ENCODE measurements at places on chromosomes 1 and 21. TPM values are rescaled to one million over a fixed set of nuclear protein-coding genes. Genes with fewer than 3 reads are reported as not detected.

PUM1 gene
- 68.8 TPM for total RNA-seq

DNA sequence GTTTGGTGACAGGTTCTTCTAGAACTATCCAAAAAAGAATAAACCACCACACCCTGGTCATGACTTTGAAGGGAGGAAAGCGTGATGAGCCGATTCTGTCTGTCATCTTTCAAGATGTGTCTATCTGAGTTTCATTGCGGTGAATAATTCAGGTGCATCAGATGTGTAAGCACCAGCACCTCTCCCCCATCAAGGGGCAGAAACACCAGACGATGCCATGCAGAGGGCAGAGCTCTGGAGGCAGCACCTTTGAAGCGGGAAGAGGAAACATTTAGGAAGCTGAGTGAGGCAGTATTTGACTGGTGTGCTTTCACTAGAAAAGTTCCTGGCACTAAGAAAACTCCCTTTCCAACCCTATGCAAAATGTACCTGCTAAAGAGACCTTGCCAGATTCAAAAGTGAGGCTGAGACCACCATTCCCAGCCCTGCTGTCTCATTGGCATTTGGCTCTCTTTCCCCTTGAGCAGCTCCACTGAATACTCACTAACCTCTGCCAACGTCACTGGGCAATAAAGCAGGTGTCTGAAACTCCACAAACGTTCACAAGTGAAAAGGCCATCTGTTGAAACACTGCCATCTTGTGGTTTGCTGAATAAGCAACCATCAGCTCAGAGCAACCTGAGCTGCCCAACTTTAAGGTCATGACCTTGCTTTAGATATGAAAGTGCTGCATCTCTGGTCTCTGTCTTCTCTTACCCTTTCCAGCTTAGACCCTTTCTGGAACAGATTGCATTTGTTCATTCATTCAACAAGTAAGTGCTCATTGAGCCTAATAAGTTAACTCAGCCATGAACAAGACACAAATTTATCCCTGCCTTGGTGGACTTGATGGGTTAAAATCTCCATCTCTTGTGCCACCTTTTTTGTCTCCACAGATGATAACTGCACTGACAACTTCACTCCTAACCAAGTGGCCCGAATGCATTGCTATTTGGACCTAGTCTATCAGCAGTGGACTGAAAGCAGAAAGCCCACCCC is 228.6 kb downstream of the PAPPA2 start:
- H3K36me3 ChIP-seq, result no peaks in the 10 kb centered on the region
- no peaks in the 10 kb centered on the region for H3K27me3 ChIP-seq
- no peak overlapping the region for H3K4me3 ChIP-seq
- peak overlapping the region; percentile 68 for H3K27ac ChIP-seq

DNA sequence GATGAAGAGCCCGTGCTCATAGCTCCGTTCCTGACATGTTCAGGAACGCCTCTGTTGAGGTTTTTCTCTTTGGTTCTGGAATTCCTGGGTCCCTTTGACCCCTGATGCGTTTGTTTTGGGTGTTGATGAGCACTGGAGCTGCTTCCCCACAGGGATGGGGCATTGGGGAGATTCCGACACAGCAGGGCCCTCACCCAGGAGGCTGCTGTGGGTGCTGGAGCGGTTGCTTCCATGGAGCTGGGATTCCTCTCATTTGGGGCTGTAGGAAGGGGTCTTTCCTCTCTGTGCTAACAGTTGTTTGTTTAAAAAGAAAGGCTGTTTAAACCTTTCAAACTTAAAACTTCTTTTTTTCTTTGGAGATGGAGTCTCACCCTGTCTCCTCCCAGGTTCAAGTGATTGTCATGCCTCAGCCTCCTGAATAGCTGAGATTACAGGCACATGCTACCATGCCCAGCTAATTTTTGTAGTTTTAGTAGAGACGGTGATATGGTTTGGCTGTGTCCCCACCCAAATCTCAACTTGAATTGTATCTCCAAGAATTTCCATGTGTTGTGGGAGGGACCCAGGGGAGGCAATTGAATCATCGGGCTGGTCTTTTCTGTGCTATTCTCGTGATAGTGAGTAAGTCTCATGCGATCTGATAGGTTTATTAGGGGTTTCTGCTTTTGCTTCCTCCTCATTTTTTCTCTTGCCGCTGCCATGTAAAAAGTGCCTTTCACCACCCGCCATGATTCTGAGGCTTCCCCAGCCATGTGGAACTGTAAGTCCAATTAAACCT is 48.9 kb downstream of the SKI start:
- H3K27ac ChIP-seq, result peak overlapping the region; percentile 59
- DNase-seq, result no peak
- peaks cover 6% of the 10 kb centered on the region for H3K36me3 ChIP-seq
- no peaks in the 10 kb centered on the region for H3K27me3 ChIP-seq
- H3K4me1 ChIP-seq, result peaks cover 80% of the 10 kb centered on the region

ANKRD13C gene
- 8.1 TPM for total RNA-seq

GRCh38 chr1:167648252-167648849 is 18.3 kb downstream of the RCSD1 start:
- H3K4me1 ChIP-seq, result no peaks in the 10 kb centered on the region
- no peak for DNase-seq
- H3K36me3 ChIP-seq, result no peaks in the 10 kb centered on the region
- no peak overlapping the region for H3K4me3 ChIP-seq
- peak overlapping the region; percentile 32 for H3K27ac ChIP-seq

- H3K4me1 ChIP-seq, result no peaks in the 10 kb centered on the region
- DNase-seq, result no peak
- H3K27me3 ChIP-seq, result no peaks in the 10 kb centered on the region
- H3K4me3 ChIP-seq, result no peak overlapping the region
- no peak overlapping the region for H3K27ac ChIP-seq
Measured at GRCh38 chr21:40191196-40191595, 324.0 kb downstream of the PCP4 start.

- no peaks in the 10 kb centered on the region for H3K27me3 ChIP-seq
- no peak for DNase-seq
- H3K4me1 ChIP-seq, result peaks cover 5% of the 10 kb centered on the region
- H3K27ac ChIP-seq, result no peak overlapping the region
Measured at GRCh38 chr1:44895919-44896734, 53.1 kb upstream of the PTCH2 start.

GRCh38 chr21:41142051-41142795 is 25.7 kb upstream of the BACE2 start:
- DNase-seq, result no peak
- H3K4me3 ChIP-seq, result no peak overlapping the region
- H3K4me1 ChIP-seq, result peaks cover 20% of the 10 kb centered on the region
- no peaks in the 10 kb centered on the region for H3K27me3 ChIP-seq

DNA sequence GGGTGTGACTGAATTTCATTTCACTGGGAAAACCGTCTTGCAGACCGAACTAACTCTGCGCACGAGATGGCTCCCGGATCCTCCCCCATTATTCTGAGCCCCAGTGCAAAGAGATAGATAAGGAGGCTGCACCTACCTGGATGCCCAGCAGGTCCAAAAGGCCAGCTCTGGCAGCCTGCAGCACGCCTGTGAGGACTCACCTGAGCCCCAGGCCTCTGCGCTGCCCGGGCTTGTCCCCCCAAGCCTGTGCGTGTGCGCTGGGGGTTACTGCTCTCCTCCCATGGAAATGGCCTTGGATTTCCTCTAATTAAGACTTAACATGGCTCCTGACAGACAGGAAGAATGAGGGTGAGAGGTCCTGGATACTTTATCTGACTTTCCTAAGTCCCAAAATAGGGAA is 83.4 kb downstream of the MDM4 start:
- no peaks in the 10 kb centered on the region for H3K36me3 ChIP-seq
- H3K4me3 ChIP-seq, result no peak overlapping the region
- no peak for DNase-seq
- H3K27ac ChIP-seq, result no peak overlapping the region
- no peaks in the 10 kb centered on the region for H3K4me1 ChIP-seq
- no peaks in the 10 kb centered on the region for H3K27me3 ChIP-seq

CD5L gene
- total RNA-seq, result 0.19 TPM

- H3K27me3 ChIP-seq, result no peaks in the 10 kb centered on the region
- H3K4me3 ChIP-seq, result no peak overlapping the region
- H3K4me1 ChIP-seq, result no peaks in the 10 kb centered on the region
Measured at GRCh38 chr1:79785561-79785960, 779.0 kb upstream of the ADGRL4 start.

GRCh38 chr21:36297938-36298572 is 21.9 kb upstream of the MORC3 start:
- no peak overlapping the region for H3K4me3 ChIP-seq
- no peak overlapping the region for H3K27ac ChIP-seq
- DNase-seq, result peak; percentile 66
- H3K4me1 ChIP-seq, result peaks cover 5% of the 10 kb centered on the region

LEFTY1 gene
- 0.35 TPM for total RNA-seq

DNA sequence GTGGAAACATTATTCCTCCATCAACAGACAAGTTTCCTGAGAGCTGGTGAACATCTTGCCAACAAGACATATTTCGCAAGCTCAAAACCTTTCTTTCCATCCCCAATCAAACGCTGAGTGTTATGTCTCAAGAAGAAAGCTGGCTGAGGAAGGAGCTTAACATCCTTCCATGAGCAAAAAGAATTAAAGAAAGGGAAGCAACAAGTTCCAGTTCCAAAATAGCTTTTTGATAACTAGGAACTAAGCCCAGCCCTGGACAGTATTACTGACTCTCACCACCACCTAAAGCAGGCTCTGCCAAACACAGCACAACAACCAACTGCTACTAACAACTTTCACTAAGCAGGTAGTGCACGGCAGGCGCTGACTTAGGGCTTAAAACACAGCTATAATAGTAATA is 50.2 kb downstream of the CAPZB start:
- DNase-seq, result no peak
- no peaks in the 10 kb centered on the region for H3K27me3 ChIP-seq
- no peak overlapping the region for H3K4me3 ChIP-seq
- H3K27ac ChIP-seq, result peak overlapping the region; percentile 90

DNA sequence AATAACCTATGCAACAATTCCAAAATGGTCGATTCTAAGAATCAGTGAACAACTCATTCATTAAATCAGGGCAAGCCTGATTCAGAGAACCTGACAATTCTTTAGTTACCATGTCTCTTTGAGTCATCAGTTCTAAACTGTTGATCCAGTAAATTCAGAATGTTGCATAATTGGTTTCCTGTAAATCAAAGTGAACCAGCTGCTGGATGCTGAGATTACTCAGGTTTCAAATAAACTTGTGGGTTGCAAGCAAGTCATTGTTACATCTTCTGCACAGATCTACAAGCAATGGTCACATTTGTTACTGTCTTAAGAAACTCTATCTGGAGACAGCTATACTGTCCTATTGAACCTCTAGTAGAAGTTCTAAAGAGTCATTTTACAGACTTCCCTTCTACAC is 16.5 kb downstream of the PLA2G2D start:
- no peak for DNase-seq
- no peaks in the 10 kb centered on the region for H3K36me3 ChIP-seq
- no peak overlapping the region for H3K27ac ChIP-seq
- H3K4me1 ChIP-seq, result no peaks in the 10 kb centered on the region
- H3K27me3 ChIP-seq, result no peaks in the 10 kb centered on the region
- H3K4me3 ChIP-seq, result no peak overlapping the region

DNA sequence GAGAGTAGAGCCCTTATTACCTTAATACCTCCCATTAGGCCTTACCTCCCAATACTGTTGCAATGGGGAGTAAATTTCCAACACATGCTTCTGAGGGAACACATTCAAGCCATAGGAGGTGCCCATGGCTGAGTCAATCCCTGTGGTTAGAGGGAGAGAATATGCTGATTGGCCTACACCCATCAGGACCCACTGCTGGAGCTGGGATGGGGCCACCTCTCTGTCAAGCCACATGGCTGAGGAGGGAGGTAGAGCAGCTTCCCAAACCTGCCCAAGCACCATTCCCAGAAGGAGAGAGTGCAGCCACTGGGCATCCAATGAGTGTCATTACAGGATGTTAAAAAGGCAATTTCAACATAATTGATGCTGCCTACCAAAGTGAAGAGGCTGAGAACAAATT is 228.1 kb downstream of the C1orf94 start:
- no peaks in the 10 kb centered on the region for H3K36me3 ChIP-seq
- H3K4me3 ChIP-seq, result no peak overlapping the region
- H3K27me3 ChIP-seq, result no peaks in the 10 kb centered on the region
- no peak for DNase-seq
- no peaks in the 10 kb centered on the region for H3K4me1 ChIP-seq

DNA sequence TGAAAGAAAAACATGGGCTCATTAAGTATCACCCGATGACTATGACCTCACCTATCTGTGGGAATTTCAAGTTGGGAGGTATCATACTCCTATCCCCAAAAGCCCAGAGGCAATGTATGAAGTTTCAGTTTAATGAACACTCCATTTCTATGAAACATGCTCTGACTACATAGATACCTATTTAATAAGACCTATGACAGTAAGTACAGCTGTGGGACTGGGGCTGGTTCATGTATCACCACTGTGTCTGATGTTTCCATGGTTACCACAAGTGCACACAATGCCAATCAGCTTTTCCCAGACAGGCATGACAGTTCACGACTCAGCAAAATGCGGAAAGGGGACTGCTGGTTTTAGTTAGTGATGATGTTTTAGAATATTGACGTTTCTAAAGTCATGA is 167.7 kb downstream of the SIPA1L2 start:
- no peak overlapping the region for H3K27ac ChIP-seq
- no peaks in the 10 kb centered on the region for H3K4me1 ChIP-seq

- peaks cover 47% of the 10 kb centered on the region for H3K4me1 ChIP-seq
- peak overlapping the region; percentile 75 for H3K27ac ChIP-seq
- H3K4me3 ChIP-seq, result no peak overlapping the region
- no peak for DNase-seq
Measured at GRCh38 chr21:43912910-43913309, 47.9 kb downstream of the AGPAT3 start.

DNA sequence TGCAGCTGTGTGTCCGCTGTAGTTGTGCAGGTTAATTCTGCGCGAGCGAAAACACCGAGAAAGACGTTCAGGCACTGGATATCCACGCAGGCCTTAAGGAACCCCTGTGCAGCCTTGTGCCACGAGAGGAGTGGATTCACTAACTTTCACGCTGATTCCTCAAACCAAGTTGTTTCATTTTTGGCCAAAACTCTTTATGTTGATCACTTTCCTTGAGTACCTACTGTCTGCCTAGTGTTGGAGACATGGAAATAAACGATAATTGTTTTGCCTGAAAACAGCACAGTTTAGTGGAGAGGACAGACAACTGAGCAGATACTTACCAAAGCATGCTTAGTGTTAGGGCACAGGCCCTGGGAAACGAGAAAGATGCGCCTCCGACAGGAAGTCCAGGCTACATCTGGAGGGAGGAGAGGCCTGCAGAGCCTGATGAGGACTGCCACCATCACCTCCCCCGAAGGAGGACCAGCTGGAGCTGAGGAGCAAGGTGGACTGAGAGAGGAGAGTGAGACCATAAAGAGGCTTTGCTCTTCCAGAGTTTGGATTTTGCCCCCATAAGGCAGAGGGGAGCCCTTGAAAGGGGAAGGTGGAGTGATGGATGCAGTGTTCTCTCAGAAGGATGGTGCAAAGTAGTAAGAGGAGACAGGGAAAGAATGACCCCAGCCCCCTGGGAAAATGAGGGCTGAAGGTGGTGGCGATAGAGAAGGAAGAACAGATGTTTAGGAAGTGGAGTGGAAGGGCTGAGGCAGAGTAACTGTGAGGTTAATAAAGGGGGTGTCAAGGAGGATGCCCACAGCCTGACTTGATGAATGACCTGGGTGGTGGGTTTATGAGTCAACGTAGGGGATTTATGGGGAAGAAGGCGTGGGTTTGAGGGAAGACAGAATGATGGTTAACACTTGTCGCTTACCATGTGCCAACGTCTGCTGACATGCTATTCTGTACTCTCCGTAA is 956 bp upstream of the SCAF4 start:
- no peaks in the 10 kb centered on the region for H3K27me3 ChIP-seq
- no peaks in the 10 kb centered on the region for H3K36me3 ChIP-seq
- H3K4me1 ChIP-seq, result no peaks in the 10 kb centered on the region
- no peak for DNase-seq
- H3K4me3 ChIP-seq, result peak overlapping the region; percentile 97

GRCh38 chr1:211978596-211978995 is 56.8 kb downstream of the INTS7 start:
- H3K27me3 ChIP-seq, result no peaks in the 10 kb centered on the region
- H3K36me3 ChIP-seq, result no peaks in the 10 kb centered on the region
- no peak for DNase-seq

Measured in right atrium auricular region (tissue), 2 donors.